NCI-H69 (cell line): ENCODE measurements at places on chromosomes 1 and 21.
A peak's percentile ranks its signal among the peaks of the same experiment; 100 is the strongest.

- peak; percentile 77 for DNase-seq
These were observed 46.2 kb upstream of the ZC3H11B start for GRCh38 chr1:219659005-219659600.

DNA sequence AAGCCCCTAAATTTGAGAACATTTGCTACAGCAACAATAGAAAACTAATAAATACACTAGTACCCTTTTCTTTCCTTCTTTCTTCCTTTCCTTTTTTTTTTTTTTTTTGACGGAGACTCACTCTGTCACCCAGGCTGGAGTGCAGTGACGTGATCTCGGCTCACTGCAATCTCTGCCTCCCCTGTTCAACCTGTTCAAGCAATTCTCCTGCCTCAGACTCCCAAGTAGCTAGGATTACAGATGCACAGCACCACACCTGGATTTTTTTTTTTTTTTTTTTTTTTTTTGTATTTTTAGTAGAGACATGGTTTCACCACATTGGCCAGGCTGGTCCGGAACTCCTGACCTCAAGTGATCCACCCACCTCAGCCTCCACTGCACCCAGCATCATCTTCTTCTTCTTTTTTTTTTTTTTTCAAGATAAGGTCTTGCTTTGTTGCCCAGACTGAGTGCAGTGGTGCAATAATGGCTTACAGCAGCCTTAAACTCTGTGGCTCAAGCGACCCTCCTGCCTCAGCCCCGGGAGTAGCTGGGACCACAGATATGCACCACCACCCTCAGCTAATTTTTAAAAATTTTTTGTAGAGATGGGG is 19.6 kb upstream of the CBR3 start:
- DNase-seq = no peak

DNA sequence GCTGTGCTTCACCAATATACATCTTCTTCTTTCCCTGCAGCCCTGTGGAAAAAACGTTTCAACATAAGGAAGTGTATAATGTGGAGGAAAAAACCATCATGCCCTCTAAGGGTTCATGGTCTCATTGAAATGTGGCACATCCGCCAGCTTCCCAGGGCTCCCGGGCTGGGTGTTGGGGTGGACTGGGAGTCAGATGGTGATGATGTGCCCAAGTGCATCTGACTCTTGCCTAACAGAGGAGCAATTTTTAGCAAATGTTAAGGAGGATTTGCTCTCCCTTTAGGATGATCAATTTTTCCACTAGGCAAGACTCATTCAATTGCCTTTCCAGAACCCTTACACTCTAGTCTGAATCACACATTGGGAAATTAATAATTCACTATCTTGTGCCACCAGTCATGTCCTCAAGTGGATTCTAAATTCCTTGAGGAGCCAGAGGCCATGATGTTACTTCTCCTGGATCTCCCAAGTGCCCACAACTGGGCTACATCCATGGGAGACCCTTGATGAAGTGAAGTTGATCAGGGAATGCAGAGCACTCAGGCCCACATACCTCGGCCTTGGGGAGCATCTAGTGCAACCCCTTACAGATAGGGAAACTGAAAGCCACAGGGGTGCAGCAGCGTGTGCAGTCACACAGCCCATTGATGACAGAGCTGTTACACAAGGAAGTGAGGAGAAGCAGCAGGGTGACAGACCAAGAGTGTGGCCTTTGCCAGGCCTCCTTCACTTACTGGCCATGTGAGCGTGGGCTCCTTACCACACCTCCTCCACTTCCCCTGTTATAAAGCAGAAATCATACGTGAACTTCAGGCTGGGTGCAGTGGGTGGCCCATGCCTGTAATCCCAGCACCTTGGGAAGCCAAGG is 100.0 kb upstream of the SLC44A3 start:
- no peak for DNase-seq

DNA sequence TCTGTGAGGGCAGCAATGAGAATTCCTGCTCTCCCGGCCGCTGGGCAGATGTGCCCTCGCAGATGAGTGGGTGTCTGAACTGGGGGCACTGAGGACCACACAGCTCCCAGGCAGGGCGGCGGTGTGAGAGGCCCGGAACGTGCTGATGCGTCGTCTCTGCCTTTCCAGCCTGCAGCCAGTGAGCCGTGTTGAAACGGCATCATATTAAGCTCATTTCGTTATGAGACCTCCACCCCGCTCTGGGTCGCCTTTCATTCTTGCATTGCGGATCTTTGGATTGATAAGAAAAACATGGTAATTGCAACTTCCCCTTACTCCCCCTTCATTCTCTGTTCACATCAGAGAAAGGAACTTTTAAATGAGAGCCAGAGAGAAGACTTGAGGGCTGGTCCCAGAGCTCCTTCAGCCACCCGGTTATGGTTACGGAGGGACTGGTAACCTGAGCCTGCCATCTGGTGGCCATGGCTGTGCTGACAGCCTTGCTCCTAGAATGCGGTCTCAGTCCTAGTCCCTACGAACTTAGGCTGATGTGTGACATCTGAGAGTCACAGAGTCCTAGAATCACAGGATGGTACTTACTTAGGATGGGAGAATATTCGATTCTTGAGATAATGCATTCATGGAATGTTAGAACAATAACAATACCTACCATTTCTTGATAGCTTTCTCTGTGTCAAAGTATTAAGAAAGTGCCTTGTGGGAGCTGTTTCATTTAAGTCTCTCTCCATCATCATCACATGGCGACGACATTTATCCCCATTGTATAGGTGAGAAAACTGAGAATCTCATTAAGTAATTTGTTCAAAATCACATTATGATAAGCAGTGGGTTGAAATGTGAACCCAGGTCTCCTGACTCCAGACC is 271.0 kb downstream of the TRABD2B start:
- peak; percentile 87 for DNase-seq

DNA sequence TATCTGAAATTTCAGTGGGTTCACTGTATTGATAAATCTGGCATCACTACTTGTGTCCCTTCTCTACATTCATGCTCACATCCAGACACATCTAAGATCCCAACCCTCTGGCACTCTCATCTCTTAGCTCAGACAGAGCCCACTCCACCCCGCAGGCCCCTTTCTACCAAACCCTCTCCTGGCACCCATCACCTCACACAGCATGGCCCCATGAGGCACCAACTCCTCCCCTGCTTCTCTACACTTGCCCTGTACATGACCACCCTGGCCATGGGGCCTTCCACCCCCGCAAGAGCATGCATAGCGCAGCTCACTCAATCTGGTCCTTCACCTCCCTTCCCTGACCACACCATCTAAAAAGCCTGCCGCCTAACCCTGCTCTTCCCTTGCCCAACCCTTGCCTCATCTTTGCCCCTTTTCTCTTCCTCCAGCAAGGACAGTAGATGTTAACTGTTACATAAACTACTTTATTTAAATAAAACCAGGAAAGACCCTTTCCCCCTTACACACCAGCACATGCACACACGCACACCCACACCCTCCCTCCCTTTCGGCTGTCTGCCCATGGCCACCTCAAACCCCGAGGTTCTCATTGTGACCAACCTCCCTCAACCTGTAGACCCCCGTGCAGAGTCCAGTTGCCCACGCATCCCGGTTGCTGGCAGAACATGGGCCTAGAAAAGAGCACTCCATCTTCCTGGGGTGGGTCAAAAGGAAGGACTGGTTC is 15.6 kb downstream of the SH3BP5L start:
- no peak for DNase-seq

DNA sequence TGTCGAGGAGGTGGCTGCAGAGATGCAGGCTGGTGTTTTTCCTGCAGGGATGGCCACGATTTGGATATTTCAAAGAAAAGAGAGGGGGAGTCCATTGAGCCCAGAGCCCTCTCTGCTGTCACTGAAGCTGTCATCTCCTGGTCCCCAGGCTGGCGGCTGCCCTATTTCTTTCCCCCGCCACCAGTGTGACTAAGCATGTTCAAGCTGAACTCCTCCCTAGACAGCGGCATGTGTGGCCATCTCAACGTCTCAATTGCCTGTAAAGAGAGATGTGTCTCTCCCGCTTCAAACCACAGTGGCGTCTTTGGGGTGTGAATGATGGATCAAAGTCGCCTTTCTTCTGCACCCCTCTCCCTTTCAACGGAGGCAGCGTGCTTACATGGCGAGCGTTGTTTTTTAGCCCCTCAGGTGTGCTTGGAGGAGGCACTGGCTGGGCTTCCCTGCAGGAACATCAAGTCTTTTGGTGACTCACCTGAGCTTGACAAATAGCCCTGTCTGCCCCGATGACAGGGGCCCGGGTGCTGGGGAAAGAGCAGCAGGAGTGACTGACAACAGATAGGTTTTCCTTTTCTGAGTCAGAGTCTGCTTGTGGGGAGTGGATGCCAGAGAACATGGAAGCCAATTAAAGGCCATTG is 346.4 kb upstream of the AJAP1 start:
- DNase-seq = no peak

GRCh38 chr1:236381565-236382158 is 12.4 kb upstream of the EDARADD start:
- DNase-seq = no peak

GRCh38 chr1:230682274-230682673 is 31.6 kb downstream of the AGT start:
- DNase-seq = peak; percentile 91

GRCh38 chr1:10813799-10814198 is 17.4 kb upstream of the CASZ1 start:
- no peak for DNase-seq

DNA sequence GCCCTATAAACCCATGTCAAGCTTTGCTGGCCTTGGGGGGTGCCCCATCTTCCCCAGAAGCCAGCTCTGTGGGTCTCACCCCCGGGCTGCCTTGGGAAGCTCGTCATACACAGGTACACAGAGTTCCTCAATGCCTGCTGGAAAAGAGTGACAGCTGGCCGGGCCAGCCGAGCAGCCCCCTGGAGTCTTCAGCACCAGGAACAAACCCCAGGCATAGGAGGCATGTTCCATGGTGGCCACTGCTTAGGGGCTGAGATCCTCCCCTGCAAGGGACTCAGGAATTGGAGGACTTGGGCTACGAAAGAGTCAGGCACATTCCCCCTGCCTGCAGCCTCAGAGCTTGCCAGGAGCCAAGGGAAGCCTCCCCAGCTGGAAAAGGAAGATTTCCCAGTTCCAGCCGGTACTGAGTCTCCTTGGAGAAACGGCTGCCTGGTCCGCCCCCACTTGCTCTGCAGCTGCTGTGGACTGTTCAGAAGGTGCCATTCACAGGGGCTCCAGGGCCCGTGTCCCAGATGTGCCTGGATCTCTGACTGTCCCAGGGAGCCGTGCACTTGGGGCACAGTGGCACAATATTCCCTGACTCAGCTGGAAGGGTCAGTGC is 89.5 kb downstream of the STUM start:
- no peak for DNase-seq

DNA sequence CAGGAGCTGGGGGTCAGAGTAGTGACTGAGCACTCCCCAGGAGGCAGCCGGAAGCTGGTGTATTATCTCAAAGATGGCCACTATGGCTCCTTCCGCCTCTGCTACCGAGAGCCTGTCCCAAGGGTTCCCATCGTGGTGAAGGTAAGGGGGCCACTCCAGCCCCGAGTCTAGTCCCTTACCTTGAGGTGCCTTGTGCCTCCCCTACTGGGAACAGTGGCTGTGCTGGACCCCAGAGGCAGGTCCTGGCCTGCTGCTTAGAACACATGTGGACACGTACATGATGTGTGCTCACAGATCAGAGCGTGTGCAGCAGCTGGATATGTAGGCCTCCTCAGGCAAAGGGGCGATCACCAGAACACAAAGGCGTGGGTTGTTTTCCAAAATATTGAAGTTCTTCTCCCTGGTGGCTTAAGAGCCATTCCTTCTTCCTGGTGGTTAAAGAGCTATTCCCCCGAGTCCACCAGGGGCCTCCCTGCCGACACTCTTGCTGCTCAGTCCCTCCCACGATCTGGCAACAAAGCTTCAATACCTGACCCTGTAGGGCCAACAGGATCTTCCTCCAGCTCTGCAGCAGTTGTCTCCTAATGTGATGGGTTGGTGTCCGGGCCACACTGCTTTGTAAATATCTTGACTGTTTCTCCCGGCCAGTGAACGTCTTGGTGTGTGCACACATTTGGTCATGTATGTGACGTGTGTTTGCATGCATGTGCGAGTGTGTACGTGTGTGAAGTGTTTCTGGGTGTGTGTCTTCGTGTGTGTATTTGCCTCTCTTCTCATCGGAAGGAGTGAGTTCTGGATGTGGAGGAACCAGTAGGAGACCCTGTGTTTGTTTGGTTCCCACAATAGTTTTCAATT is 68.4 kb upstream of the TINAGL1 start:
- DNase-seq = no peak

- DNase-seq = no peak
These were observed 28.5 kb downstream of the WNT4 start for GRCh38 chr1:22114083-22115012.

DNA sequence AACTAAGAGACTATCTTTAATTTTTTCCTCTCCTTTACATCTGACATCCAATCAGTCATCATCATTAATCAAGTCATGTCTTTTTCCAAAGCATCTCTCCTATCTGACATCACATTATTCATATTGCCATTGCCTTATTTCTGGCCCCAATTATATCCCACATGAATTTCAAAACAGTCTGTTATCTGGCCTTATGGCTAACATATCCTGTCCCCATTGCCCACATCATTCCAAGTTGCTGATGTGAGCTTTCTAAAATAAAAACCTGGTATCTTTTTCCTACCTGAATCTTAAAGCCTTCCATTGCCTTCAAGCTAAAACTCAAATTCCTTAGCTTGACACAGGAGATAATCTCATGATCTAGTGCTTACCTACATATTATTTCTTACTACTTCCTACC is 283.9 kb downstream of the LRRC40 start:
- no peak for DNase-seq

DNA sequence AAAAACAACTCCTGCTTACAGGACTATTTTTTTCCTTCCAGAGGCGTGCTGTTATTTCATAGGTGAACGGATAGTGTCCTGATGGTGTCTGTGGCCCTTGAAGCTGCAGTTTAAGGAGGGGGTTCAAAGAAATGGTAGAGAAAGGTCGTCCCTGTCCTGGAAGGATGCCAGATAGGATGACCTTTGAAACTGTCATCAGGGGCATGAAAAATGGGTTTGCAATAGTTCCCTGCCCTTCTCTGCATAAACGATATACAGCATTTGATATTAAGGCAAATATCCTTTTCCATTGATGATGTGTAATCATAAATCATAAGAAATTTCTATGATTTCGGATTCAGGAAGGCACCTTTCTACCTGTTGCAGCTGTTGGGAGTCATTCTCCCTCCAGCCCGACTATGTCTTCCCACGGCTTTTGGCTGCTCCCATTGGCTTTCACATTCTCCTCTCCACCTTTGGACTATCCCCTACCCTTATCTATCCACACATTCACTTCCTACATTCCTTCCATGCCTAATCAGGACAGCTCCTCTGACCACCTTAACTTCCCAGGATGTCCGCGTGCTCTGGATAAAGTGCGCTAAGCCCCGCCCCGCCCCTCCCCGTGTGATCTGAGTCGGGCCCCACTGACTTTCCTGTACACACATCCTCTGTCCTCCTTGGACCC is 209.8 kb downstream of the DISC1 start:
- DNase-seq = no peak

GRCh38 chr1:55317673-55318072 is 102.5 kb upstream of the USP24 start:
- DNase-seq = no peak

- no peak for DNase-seq
These were observed at the start of gene TCP10L for GRCh38 chr21:32585042-32585710. TCP10L (minus strand) TSS chr21:32585523; CDS start chr21:32584304, 1,219 bp downstream.

DNA sequence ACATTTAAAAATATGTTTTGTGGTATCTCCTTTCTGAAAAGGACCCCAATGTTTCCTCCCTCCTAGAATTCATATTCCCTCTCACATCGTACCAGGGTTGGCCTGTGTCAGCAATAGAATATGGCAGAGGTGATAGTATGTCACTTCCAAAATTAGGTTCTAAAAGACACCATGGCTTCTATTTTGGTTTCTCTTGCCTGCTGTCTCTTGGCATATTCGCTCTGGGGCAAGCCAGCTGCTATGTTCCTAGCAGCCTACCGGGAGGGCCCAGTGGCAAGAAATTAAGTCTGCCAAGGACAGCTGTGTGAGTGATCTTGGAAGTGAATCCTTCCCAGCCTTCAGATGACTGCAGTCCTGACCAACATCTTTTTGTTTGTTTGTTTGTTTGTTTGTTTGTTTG is 92.9 kb upstream of the PPM1J start:
- DNase-seq = no peak
